ENCODE measurements at places on chromosomes 2 and 18.

DNA sequence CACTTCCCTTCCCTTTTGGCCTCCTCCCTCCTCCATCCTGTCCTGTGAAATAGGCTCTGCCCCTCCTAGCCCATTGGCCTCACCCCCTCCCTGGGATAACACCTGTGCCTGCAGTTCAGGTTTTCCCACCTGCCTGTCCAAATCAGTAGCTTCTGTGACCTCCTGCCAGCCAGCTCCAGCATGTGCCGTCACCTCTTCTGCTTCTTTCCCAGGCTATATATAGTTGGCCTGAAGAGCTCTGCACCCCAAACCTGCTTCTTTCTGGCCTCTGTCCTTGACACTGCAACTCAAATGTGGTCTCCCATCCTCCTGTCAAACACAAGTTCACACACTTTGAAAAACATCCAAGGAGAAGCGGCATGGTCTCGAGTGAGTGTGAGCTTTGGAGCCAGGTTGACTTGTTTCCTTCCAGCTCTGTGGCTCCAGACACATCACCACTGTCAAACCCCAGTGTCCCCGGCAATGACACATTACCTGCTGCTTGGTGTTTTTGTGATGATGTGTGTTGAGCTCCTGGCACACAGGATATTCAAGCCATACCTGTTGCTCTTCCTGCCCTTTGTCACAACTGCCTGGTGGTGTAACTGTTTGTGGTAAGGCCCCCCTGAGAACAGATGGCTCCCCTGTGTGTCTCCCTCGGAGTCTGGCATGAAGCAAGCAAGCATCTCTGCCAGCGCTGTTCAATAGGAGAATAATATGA lies 143.6 kb upstream of the DAPL1 start:
- no peak for DNase-seq

GRCh38 chr2:134361648-134362047 lies 107.8 kb downstream of the MGAT5 start:
- no peak for DNase-seq

GRCh38 chr18:51235009-51235789 lies 37.7 kb upstream of the MEX3C start:
- DNase-seq = no peak

DNA sequence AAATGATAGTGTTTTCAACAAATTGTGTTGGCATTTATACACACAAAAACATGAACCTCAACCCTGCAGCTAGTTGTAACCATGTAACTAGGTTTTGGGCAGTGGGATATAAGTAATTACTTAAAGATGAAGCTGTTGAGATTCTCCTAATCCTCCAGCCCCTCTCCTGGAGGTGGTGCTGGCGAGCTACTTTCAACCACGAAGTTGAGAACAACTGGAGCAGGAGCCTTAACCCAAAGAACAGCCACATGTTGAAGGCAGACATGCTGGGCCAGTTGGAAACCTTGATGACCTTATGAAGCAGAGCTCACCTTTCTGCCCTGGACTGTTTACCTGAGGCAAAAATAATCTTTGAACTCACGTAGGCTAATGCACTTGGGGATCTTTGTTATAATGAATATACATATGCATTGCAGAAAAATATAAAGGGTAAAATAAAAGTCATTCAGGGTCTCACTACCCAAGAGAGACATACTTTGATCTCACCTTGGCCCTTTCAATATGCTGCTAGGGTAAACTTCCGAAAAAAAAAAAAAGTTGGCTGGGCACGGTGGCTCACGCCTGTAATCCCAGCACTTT lies 89.6 kb upstream of the NPAS2 start:
- no peak for DNase-seq

GRCh38 chr2:121197369-121198091 lies 87.5 kb downstream of the TFCP2L1 start:
- DNase-seq = no peak

- no peak for DNase-seq
These were observed 299.5 kb downstream of the CCDC102B start for GRCh38 chr18:69097349-69097748.

DNA sequence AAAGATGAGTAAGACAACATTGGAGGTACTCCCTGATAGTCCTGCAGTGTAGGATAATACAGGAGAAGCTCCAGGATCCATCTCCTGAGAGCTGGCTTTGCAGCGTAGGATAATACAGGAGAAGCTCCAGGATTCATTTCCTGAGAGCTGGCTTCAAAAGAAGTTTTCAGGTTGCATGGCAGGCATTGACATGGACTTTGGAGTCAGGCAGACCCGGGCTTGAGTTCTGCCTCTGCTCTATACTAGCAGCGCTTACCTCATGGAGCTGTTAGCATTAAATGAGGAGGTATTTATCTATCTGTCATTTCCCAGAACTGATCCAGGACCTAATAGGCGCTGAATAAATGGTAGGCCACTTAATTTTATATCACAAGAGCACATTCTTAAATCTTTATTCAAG lies 97.8 kb downstream of the FMNL2 start:
- no peak for DNase-seq

GRCh38 chr2:61249521-61250071 lies 87.6 kb downstream of the C2orf74 start:
- DNase-seq = no peak

All from hematopoietic multipotent progenitor cell treated with erythropoietin and hydrocortisone succinate and interleukin-3 and kit ligand, for 15 days (in vitro differentiated cells).